ENCODE measurements at places on chromosomes 2 and 18.

- DNase-seq: peak; percentile 56
Observed at GRCh38 chr18:26482569-26482968, 65.8 kb downstream of the KCTD1 start.

DNA sequence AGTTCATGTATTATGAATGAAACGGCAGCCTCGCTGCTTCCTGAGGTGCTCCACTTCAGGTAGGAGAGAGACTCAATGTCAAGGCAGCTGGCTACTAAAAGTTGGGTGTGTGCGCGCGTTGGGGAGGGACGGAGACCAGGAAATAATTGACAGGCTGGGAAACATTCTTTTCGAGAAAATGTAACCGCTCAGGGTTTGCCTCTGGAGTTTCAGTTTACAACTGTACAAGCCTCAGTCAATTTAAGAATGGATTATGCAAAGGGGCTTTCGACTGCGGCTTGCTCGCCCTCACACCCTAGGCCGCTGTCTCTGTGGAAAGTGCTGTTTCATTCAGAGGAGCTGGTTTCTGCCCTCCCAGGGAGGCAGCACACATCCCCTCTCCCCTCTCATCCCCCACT, 4.4 kb upstream of the SPRED2 start:
- no peak for DNase-seq

GRCh38 chr2:147763861-147764260, 81.0 kb upstream of the ACVR2A start:
- no peak for DNase-seq

GRCh38 chr18:4847056-4847455, 350.0 kb downstream of the AKAIN1 start:
- DNase-seq: no peak

DNA sequence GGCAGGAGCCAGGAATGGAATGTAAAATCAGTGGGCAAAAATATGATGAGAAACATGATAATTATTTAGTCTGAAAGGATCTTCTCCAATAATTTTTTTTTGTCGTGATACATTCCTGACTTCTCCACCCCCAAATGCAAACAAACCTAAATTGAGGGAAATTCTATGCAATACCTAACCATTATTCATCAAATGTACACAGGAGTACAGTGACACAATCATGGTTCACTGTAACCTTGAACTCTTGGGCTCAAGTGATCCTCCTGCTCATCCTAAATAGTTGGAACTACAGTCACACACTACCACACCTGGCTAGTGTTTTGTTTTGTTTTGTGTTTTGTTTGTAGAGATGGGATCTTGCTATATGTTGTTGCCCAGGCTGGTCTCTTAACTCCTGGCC, 46.5 kb downstream of the RAB10 start:
- DNase-seq: no peak

GRCh38 chr2:129229196-129229595, 750.3 kb upstream of the RAB6C start:
- no peak for DNase-seq

DNA sequence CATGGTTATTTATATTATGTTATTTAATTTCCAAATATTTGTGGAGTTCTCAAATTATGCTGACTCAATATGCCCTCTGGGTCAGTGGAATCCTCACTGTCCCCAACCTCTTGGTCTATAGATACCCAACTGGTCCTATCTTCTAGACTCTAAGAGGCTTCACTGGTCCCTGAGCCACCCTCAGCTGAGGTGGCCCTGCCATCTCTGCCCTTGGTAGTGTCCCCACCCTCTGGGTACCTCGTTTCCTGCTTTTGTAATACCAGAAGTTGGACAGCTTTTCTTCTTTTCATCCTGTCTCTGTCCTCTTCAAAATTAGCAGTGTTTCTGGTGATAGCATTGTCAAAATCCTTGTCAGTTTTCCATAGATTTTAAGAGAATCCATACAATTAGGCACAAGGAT, 11.9 kb downstream of the ZSCAN30 start:
- no peak for DNase-seq

GRCh38 chr2:120346667-120347358, 877 bp downstream of the INHBB start:
- DNase-seq: peak; percentile 37

DNA sequence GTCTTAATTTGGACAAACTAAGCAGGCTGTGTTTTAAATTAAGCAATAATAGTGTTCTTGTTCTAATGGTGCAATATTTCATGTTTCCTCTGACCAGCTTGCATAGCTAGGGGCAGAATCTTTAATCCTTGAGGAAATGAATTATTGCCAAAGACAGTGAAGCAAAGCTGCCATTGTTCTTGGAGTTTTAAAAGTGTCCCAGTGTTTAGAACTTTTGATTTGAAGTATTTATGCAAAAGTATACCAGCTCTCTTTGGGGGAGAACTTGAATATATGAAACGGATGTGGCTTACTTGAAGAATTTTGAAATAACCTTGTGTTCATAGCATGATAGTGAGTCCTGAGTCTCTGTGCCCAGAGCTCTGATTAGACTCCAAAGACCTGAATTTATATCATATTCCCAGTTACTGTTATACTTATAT, 33.4 kb downstream of the ITGA6 start:
- DNase-seq: no peak

DNA sequence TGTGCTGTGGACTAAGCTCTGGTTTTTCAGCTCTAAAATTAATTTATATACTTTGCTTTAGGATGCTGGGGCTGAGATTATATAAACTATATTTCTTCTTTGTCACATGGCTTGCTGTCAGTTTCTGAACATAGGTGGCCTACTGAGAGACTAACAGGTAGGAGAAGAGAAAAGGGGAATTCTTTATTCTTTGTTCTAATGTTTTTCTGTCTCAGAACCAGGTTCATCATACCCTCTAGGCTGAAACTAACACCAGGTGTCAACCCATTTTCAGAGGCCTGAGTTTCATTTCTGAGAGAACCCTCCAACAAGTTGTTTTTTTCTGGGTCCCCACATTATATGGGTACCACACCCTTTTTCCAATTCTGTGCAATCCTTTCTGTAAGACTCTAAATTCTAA, 843.6 kb downstream of the TRIB2 start:
- no peak for DNase-seq

DNA sequence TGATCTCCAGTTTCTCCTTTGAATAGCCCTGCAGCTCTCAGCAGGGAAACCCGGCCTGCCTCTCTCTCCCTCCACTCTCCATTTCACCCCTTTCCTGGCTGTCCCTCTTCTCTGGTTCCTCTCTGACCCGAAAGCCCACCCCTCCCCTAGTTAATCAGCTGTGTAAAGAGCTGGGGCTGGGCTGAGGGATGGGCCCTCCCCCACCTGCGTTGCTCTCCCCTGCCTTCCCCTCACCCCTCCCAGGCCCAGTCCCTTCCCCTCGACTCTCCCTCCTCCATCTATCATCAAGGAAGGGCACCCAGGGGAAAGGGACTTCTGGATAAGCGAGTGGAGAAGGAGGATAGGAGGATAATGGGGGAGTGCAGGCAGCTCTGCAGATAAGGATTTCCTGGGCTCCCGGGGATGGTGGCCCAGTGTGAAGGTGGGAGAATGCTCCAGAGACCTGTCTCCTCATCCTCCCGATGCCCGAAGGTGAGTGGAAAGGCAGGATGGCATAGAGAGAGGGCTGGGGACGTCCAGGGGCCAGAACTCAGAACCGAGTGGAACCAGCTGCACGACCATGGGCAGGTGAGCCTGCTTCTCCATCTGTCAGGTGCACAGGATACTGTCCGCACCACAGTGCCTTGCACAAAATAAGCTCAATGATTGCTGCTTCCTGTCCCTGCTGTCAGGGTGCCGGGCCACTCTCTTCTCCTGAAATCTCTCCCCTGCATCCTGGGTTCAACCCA, 12.0 kb downstream of the SLC30A3 start:
- DNase-seq: no peak

GRCh38 chr18:55251254-55251971, 292.2 kb upstream of the CCDC68 start:
- DNase-seq: peak; percentile 19

- DNase-seq: peak; percentile 4
Observed at GRCh38 chr2:58842501-58843155, 601.5 kb upstream of the FANCL start.

GRCh38 chr18:28432339-28432738, 255.4 kb upstream of the CDH2 start:
- no peak for DNase-seq

DNA sequence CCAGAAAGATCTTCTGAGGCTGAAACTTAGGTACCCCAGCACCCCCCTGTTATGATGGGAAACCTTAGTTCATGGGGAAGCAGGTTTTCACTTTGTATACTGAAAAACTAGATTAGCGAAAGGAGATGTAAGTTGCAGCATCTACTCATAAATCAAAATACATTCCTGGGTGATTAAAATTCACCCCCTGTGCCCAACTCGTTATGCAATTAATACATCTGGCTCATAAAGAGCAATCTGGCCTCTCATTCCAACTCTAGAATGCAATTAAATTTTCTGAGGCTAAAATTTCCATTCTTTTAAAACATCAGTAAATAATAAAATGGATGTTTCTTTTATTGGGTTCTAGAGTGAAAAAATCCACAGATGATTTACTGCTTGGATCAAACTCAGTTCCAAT, 110.9 kb upstream of the BZW1 start:
- no peak for DNase-seq

DNA sequence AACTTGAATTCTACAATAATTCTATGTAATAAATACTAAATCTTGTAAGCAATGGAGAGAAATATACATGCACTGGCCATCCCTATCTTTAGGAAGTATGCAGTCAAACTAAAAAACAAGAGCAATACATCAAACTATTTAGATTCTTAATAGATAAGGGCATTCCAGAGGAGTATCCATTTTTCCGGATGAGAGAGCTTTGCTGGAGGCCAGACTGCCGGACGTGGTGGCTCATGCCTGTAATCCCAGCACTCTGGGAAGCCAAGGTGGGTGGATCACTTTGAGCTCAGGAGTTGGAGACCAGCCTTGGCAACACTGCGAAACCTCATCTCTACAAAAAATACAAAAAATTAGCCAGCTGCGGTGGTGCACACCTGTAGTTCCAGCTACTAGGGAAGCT, 60.8 kb downstream of the KIF5C start:
- no peak for DNase-seq

- no peak for DNase-seq
Observed at GRCh38 chr2:37670378-37671008, 949 bp downstream of the CDC42EP3 start.

DNA sequence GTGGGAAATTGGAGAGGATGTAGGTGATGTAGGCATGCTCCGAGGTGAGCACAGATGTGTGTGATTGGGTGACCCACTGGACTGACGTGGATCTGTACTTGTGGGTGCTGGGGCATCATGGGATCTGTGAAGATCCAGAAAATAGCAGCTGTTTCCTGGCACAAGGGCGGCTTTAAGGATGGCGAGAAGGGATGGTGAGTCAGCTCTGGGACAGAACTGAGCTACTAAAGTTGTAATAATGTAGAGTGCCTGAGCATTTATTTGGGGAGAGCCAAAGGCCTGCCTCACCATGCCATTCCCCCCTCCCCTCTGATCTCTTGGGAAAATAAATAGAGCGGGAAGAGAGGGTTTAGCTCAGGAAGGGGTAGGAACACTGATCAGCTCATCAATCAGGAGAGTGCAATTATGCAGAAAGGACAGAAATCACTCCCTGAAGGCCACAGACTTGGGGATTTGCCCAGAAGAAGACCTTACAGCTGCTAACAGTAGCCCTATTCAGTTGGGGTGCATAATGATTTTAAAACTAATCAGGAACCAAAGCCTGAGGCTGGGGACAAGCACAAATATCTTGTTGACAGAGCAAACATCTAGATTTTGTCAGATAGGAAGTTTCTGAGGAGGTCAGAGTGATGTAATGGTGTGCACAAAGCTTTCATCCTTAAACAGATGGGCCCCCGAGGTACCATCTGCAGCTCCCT, 30.3 kb downstream of the TANC1 start:
- DNase-seq: peak; percentile 23

DNA sequence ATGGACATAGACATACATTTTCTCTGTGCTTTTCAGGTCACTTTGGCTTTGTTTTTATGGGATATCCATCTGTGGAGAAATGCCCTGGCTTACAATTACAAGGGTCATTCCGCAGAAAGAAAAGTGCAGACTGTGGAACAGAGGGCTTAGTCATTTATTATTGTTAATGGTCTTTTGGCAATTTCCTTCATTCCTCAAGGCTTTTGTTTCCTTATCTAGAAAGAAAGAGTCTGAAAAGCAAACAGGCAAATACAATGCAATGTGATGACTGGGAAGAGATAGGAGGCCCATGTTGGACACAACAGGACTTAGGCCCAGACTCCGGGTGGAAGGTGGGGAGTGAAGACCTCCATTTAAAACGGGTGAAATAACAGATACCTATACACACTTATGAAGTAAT, 129.5 kb upstream of the CAVIN2 start:
- no peak for DNase-seq

DNA sequence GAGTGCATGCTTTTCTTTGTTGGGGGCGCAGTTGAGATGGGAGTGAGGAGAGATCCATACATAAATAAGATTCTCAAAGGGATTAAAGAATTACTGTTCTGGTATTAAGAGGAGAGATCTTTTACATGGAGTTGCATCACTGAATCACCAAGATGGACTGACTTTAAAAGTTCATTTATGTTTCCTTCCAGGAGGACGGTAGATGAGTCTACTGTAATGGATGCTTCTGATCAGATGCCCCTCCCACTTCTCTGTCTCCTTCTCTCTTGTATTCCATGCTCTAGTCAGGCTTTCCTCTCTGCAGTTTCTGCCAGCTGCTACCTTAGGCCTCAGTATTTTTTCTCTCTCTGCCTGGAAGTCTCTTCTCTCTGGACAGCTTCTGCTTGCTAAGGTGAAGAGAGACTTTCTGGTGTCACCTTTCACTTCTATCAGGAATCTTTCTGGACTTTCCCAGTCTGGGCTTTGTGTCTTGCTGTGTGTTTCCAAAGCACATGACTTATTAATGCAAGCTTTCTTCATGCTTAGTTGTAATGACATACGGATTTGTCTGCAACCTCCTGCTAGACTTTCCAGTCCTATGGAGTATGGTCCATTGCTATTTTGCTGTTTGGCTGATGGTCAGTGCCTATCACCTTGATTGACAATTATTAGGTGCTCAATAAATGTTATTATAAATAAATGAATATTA, 23.6 kb downstream of the FAM171B start:
- no peak for DNase-seq

DNA sequence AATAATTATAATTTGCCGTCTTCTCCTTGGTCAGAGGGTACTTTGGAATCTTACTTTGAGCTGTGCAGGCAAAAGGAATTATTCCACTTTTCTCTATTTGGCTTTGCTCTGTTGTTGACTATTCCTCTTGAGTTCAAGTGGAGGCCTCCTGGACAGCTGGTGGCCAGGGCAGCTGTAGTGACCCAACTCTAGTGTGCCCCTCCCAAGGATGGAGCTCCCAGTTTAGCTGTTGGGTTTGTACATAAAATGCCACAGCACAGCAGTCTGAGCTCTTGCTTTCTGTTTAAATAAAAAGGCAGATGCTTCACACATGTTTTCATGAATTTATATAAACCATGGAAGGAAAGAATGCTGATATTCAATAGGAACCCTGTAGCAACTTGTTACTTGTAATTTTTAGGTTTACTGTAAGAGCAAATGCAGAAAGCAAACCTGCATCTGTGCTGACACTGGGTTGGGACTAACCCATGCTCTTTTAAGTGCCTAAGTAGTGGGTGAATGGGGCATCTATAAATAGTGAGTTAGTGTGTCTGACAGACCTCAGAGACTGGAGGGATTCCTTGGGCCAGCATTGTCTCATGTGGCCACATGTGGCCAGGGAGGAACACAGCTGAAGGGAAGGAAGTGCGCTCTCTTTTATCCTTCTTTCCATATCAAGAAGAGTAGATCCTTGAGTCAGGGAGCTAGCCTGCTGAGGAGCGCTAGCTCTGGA, 121.8 kb downstream of the FHOD3 start:
- DNase-seq: no peak
